ENCODE measurements at places on chromosomes 12 and 14.

DNA sequence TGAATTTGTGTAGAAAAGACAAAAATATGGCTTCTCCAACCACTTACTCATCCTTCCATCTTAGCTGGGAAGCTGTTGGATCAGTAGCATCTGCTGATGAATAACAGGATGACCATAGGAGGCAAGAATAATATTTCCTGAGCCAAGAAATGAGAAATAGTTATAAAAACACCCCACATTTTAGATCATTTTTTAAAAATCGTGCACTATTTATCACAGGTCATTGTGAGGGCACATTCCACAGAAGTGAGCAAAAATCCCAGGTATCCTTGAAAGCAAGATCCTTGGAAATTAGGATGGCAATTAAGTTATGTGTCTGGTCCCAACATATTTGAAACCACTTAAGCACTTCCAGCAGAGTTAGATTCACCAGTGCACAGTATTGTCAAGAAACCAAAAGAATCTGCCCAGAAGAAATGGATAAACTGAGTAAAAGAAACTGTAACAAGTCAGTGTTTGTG is 8.4 kb downstream of the FAR2 start:
- DNase-seq: no peak

DNA sequence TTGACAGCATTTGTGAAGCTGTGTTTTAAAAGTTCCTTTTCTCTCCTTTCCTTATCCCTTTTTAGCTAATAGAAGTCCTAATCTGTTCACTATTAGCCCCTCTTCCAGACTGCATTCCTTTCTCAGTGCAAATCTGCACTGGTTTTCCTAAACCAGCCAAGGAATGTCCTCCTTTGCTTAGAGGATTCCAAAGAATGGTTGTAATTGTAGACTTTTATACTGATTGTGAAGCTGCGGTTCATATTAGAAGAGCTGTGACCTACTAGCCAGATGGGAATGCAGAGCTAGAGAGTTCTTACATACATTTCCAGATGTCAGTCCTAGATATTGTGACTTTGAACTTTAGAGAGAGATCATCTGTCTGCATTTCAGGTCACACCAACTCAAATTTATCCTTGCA is 79.8 kb downstream of the MYRFL start:
- DNase-seq: peak; percentile 25

DNA sequence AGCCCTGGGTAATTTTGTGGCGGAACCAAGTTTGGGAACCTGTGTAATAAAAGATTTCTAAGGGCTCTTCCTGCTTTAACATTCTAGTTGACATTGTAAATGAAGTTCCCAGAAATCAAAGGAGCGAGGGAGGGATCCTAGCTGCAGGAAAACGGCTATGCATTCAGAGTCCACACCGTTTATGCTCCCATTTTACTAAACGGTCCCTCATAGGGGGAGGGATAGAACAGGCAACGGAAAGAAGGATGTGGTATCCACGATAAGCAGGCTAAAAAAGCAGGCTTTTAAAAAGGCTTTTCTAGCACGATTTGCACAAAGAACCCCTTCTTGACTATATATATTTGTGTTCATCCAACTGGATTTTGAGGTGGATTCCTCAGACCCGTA is 559 bp downstream of the SYNJ2BP start:
- DNase-seq: no peak

GRCh38 chr14:56131004-56131864 is 13.0 kb downstream of the PELI2 start:
- DNase-seq: no peak

DNA sequence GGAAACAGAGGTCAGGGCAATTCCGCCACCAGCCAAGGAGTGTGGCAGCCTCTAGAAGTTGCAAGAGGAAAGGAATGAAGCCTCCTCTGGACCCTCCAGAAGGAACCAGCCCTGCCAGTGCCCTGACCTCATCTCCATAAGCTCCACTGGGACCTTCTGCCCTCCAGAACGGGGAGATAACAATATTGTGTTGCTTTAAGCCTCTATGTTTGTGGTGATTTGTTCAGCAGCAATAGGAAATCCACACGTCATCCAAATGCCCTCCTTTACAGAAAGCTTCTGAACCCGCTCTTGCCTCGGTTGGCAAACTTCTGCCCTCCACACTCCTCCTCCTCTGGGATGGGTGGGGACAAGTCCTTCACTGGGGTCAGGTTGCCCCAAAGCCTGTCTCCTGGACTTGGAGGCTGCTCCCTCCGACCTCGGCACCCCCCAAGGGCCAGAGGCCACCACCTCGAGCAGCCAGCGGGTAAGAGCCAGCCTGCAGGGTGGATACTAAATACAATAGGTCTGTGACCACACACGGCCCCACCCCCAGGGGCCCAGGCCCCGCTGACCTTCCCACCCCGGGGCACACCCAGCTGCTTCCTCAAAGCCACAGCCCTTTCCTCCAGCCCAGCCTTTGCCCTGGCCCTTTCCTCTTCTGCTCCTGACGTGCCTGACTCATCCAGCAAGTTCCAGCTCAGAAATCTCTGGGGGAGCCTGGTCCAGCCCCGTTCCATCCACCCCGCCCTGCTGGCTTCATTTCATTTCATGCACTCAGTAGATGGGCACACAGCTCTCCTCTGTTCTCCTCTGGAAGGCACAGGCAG is 58.7 kb upstream of the NCOR2 start:
- peak; percentile 36 for DNase-seq

DNA sequence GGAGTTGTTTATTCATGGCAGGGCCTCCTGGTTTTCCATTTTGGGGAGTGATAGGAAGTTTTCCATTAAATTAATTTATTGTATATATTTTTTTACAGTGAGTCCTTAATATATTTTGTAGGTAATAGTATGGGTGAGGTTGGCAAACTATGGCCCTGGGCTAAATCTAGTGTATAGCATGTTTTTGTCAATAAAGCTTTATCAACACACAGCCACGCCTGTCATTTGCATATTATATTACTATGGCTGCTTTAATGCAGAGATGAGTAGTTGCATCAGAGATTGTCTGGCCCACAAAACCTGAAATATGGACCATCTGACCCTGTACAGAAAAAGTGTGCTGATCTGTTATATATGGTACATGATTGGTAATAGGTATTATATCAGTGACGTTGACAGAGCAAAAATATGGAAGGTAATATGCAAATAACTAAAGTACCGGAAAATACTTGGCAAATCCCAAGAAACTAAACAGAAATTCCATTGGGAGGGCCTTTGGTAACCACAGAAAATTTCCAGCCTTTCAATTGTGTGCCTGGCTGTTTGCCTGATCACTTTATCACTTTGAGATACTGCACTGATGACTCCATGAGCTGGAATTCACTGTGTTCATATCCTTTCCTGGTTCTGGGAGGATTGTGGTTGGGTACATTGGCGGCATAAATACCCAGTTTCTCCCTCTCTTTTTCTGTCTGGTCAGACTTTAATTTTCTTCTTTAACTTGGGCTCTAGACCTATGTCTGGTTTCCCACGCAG is 61.7 kb upstream of the RFLNA start:
- DNase-seq: peak; percentile 78

GRCh38 chr14:68380329-68380741 is 412.5 kb downstream of the ZFP36L1 start:
- no peak for DNase-seq

GRCh38 chr14:104082807-104083206 is 2.7 kb upstream of the ASPG start:
- DNase-seq: no peak

Data from amniotic stem cell (primary cell).